Retina (tissue), 1 donor: ENCODE measurements at places on chromosomes 6 and 20.

GRCh38 chr20:51959066-51959542 lies 156.8 kb upstream of the SALL4 start:
- no peak for DNase-seq

DNA sequence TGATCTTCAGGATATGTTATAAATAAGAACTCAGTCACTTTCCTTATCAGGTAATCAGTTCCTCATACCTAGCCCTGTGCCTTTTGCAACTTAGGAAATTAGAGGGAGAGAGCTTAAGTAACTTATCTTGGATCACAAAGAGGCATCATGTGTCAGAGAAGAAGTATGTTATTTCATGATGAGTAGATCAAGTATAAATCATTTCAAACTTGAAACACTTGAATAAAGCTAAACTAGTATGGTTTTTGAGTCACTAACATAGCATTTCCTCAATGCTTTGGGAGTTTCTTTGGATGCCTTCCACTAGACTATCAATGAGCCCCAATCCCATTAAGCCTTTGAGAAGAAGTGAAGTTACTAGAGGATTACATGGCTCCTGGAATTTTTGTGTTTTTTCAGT lies 102.6 kb upstream of the TNFAIP3 start:
- DNase-seq = no peak

DNA sequence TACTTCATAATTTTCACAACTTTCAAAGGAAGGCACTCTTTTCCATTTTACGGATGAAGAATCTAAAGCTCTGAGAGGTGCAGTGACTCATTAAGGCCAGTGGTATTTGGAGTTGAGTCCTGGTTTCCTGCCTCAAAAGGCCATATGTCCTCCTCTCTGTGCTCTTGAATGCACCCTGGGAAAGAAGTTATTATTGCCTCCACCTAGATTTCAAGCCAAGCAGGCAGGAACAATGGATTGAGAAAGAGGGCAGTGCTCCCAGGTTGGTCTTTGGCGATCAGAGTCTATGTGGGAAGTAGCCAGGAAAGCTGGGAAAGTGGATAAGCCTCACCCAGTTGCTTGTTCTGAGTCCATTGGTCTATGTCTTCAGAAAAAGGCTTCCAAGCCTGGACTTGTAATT lies 165.0 kb downstream of the MAFB start:
- no peak for DNase-seq

DNA sequence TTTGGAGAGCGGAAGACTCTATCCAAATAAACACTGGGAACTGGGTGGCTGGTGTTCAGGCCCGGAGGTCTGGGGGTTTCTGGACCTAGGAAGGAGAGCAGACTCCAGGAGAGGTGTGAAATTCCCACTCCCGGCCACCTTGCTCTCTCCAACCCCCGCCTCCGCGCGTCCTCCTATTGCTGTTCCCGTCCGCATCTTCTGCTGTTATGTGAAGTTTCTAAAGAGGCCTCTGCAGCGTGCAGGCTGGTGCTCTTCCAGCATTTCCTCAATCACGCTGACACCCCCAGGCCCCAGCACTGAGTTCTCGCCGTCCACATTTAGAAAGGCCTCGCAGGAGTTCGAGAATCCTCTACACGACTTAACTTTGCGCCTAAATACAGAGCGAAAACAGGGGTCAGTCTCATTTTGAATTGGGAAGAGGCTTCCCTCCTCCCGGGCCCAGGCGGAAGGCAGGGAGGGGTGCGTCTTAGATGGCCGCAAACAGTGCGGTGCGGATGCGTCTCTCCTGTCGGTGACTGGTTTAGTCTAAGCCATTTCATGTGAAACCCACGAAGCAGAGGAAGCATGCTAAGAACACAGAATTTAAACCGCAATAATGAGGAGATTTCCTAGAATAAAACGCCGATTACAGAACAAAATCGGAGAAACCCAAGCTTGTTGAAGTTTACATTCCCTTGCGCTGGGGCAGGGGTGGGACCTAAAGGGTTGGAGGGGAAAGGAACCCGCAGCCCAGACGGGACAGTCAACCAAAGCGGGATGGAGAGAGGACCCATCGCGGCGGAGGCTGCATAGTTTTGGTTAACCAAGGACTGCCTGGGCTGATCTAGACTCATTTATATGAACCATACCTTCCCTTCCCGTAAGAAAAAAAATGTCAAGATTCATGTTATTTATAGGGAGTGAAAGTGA lies 4.0 kb upstream of the FOXF2 start:
- peak; percentile 55 for DNase-seq

DNA sequence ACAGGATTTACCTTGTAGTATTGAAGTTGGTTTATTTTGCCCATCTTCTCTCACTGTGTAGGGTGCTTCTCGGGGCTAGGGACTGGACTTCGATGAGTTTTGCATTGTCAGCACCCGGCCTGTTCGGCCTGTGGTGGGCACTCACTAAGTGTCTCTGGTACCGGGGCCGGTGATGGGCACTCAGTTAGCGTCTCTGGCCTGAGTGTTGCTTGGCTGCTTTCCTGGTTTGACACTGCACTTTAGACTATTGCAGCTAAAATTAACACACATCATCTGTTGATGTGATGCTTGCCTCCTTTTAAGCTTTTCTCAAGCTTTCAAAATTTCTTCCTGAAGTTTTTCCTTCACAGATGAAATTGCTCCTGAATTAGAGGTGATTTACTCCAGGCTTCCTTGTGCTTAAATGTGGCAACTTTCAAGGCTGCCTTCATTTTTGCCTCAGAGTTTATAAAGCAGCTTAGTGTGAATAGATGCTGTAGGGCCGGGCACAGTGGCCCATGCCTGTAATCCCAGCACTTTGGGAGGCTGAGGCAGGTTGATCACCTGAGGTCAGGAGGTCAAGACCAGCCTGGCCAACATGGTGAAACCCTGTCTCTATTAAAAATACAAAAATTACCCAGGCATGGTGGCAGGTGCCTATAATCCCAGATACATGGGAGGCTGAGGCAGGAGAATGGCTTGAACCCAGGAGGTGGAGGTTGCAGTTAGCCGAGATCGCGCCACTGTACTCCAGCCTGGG lies 41.7 kb upstream of the TULP4 start:
- DNase-seq = no peak
